Activated CD4-positive, alpha-beta T cell treated with anti-CD3 and anti-CD28 coated beads for 36 hours (primary cell): ENCODE measurements at places on chromosomes 12 and 14. TPM values are rescaled to one million over a fixed set of nuclear protein-coding genes. Genes with fewer than 3 reads are reported as not detected.
A peak's percentile ranks its signal among the peaks of the same experiment; 100 is the strongest.

ZNF410 gene
- total RNA-seq = 58.6 TPM

DNA sequence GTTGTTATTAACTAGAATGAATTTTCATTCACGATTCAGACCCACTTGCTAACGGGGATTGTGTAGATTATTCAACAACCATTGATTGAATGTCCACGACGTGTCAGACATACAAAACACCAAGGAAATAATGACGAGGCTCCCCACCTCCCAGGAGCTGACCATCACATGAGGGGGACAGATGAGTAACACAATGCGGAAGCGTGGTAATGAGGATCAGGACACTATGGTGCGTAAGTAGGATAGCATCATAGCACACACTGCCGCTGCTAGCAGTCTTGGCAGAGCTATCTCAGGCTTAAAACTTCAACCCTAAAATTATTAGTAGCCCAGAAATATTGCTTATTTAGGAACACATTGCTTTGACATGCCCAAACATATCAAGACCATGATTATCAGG is 265.8 kb downstream of the EGLN3 start:
- no peak for DNase-seq
- no peaks in the 10 kb centered on the region for H3K36me3 ChIP-seq
- H3K4me1 ChIP-seq = no peaks in the 10 kb centered on the region
- no peak overlapping the region for H3K4me3 ChIP-seq

DNA sequence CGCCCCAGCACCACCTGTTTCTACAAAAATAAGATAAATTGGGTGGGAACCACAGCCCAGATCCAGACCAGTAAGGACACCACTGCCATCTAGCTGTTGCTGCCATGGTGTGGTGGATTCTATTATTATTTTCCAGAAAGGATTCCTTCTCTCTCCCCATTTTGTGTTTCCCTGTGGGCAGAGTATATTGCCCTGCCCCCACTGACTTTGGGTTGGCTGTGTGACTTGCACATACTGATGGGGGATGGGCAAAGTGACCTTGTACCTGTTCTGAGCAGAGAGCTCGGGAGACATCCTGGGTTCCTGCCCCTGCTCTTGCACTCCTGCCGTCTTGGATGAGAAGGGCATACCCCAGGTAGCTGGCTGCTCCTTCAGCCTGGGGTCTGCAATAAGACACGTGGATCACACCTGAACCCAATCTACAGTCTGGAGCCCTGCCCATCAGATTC is 24.3 kb downstream of the MOAP1 start:
- DNase-seq = peak; percentile 34
- H3K27me3 ChIP-seq = no peaks in the 10 kb centered on the region
- H3K36me3 ChIP-seq = no peaks in the 10 kb centered on the region

BCL2L14 gene
- total RNA-seq = 7.7 TPM
